Endodermal cell (in vitro differentiated cells): ENCODE measurements at places on chromosomes 6 and 20.

GRCh38 chr6:74356391-74356790 lies 660.4 kb downstream of the CD109 start:
- no peak overlapping the region for H3K27ac ChIP-seq
- H3K4me3 ChIP-seq = no peak overlapping the region
- DNase-seq = no peak
- H3K27me3 ChIP-seq = no peaks in the 10 kb centered on the region
- no peaks in the 10 kb centered on the region for H3K36me3 ChIP-seq

- H3K4me3 ChIP-seq = no peak overlapping the region
- no peaks in the 10 kb centered on the region for H3K4me1 ChIP-seq
- peak; percentile 75 for DNase-seq
- no peak overlapping the region for H3K27ac ChIP-seq
- no peaks in the 10 kb centered on the region for H3K27me3 ChIP-seq
These were observed 40.8 kb downstream of the KCNK17 start for GRCh38 chr6:39273406-39273821.

GRCh38 chr6:144820270-144820669 lies 535.1 kb downstream of the UTRN start:
- H3K4me3 ChIP-seq = no peak overlapping the region
- no peaks in the 10 kb centered on the region for H3K27me3 ChIP-seq
- peaks cover 10% of the 10 kb centered on the region for H3K36me3 ChIP-seq
- no peaks in the 10 kb centered on the region for H3K4me1 ChIP-seq
- H3K27ac ChIP-seq = no peak overlapping the region
- DNase-seq = no peak

GRCh38 chr6:43386492-43386891 lies 17.0 kb upstream of the ZNF318 start:
- no peak overlapping the region for H3K27ac ChIP-seq
- peaks cover 11% of the 10 kb centered on the region for H3K4me1 ChIP-seq
- H3K27me3 ChIP-seq = peaks cover 15% of the 10 kb centered on the region
